ENCODE measurements at places on chromosomes 16 and 17.

DNA sequence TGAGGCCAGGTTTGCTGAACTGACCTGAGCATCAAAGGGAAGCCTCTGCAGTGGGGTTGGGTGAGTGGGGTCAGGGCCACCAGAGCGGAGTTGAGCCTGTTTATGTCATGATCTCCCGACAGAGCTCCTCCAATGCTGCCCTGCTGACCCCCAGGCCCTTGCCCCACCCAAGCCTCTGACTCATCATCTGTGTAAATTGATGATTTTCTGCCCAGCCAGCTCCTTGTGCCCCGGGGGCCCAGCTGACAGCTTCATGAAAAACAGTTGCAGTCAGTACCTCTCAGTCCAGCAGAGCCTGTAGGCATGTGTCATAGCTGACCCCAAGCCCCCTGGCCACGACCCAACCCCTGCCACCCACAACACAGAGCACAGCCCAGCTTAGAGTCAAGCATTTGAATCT lies 134.9 kb downstream of the CCT6B start:
- no peak for DNase-seq

GRCh38 chr17:68763562-68763961 lies 162.4 kb upstream of the FAM20A start:
- no peak for DNase-seq

- DNase-seq: peak; percentile 16
These were observed 495 bp downstream of the TXNDC17 start for GRCh38 chr17:6641247-6641863.

DNA sequence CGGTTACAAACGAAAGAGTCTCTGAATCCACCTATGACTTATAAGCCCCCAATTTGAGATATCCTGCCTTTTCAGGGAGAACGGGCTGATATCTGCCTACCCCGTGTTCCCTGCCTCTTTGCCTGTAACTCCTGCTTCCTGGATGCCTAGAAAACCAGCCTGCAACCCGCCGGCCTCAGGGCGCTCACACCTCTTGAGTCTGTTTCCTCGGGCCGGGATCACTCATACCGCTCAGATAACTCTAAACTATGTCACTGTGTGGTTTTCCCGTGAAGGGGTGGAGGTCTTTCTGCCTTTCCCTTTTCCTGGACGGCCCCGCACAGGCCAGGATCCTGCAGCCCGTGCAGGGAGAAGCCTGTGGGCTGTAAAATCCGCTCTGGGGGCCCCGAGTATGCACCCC lies 10.4 kb downstream of the RPUSD1 start:
- no peak for DNase-seq

- no peak for DNase-seq
These were observed 26.3 kb downstream of the MARF1 start for GRCh38 chr16:15616475-15617165.

- peak; percentile 26 for DNase-seq
These were observed at the start of gene NAGS for GRCh38 chr17:44004077-44004760. TSS of gene NAGS (plus strand) at chr17:44004622. CDS start at chr17:44004664, 42 bp downstream.

DNA sequence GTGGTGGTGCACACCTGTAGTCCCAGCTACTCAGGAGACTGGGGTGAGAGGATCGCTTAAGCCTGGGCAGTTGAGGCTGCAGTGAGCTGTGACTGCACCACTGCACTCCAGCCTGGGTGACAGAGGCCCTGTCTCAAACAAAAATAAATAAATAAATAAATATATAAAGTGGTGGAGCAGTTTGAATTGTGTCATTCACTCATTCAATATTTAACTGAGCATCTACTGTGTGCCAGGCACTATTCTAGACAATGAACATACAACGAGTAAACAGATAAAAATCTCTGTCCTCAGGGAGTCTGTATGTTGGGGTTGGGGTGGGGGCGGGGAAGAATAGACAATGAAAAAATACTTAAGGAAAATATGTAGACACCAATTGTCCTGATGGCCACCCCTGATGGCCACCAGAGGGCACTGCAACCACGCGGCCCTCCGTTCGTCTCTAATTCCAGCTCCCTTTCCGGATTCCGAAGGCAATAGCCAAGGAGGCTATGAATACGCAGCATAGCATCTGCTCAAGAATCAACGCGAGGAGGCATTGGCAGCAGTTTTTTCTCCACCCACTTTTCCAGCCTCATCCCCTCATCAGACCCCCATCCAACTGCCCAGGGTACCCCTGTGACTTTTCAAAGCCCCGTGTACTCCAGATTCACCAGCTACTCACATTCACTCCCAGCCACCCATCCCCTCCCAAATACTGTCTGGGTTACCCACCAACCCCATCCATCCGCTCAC lies 21.4 kb downstream of the QPRT start:
- DNase-seq: peak; percentile 81

- no peak for DNase-seq
These were observed 24.8 kb downstream of the SERPINF1 start for GRCh38 chr17:1786708-1787107.

- peak; percentile 90 for DNase-seq
These were observed at the start of gene METRN for GRCh38 chr16:714558-715476. TSS of gene METRN (plus strand) at chr16:715118. CDS start at chr16:715290, 172 bp downstream.

- no peak for DNase-seq
These were observed 5.6 kb downstream of the ALOX15 start for GRCh38 chr17:4635823-4636375.

DNA sequence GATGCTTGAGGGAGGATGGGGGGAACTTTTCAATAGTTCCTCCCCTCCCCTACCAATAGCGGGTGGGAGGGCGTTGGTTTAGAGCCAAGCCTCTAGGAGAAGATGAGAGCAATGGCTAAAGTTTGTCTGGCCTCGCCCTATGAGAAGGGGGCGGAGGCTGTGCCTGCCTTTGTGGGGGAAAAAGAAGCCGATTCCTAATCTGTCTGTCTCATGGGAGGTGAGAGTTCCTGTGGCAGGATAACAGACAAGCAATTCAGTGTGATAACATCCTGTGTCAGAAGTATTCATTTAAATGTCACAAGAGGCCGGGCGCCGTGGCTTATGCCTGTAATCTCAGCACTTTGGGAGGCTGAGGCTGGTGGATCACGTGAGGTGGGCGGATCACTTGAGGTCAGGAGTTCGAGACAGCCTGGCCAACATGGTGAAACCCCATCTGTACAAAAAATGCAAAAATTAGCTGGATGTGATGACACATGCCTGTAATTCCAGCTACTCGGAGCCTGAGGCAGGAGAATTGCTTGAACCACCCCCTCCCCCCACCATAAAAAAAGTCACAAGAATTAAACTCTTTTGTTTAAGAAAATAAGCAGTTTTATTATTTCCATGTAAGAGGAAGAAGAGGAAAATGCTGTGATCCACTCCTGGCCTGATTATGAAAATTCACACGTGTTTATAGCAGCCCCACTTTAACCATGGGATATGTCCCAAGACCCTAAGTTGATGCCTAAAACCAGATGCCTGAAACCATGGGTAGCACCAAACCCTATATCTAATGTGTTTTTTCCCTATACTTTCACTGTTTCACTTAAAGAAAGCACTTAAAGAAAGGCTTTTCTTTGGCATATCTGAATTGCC lies 1.7 kb downstream of the SLFN5 start:
- peak; percentile 90 for DNase-seq

DNA sequence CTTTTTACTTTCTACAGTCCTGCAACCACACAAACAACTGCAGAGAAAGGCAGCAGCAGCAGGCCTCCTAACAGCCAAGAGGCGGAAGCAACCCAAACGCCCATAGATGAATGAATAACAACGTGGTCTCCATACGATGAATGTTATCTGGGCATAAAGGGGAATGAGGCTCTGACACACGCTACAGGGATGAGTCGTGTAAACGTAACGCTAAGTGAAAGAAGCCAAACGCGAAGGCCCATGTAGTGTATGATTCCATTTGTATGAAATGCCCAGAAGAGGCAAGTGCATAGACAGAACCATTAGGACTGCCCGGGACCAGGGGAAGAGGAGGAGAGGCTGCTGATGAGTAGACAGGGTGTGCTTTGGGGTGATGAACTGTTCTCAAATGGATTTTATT lies 94.8 kb upstream of the DNAH17 start:
- DNase-seq: no peak

- DNase-seq: no peak
These were observed 53.9 kb downstream of the AIPL1 start for GRCh38 chr17:6380915-6381438.

DNA sequence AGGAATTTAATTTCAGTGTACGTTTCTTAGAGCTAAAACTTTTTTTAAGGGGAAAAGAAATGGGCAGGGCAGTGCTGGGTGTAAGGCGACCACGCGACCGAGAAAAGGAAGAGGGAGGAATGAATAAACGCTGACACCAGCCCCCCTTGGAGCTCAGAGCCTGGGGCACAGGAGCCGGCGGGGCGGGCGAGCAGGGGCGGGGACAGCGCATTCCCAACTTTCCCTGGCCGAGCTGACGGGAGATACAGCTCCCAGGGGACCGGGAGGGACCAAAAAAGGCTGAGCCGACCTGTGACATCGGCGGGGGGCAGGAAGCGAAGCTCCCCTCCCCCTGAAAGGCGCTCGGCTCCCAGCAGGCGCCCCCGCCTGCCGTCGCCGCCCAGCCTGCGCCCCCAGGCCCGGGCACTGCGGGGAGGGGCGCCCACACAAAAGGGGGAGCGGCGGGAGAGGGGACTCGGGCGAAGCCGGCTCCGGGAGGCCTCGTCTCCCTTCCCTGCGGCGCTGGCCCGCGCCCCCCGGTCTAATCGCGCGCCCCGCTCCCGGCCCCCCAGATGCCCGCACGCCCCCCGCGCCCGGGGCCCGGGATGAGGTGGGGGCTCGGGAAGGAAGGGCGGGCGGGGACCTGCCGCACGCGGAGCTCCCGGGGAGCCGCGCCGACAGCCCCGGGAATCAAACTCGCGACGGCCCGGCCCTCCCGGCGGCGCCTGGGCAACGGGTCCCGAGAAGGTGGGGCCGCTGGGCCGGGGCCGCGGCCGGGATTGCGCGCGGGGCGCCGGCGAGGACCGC lies 622 bp downstream of the CUEDC1 start:
- DNase-seq: no peak

GRCh38 chr17:29579866-29580771 lies 9.3 kb downstream of the GIT1 start:
- peak; percentile 92 for DNase-seq

DNA sequence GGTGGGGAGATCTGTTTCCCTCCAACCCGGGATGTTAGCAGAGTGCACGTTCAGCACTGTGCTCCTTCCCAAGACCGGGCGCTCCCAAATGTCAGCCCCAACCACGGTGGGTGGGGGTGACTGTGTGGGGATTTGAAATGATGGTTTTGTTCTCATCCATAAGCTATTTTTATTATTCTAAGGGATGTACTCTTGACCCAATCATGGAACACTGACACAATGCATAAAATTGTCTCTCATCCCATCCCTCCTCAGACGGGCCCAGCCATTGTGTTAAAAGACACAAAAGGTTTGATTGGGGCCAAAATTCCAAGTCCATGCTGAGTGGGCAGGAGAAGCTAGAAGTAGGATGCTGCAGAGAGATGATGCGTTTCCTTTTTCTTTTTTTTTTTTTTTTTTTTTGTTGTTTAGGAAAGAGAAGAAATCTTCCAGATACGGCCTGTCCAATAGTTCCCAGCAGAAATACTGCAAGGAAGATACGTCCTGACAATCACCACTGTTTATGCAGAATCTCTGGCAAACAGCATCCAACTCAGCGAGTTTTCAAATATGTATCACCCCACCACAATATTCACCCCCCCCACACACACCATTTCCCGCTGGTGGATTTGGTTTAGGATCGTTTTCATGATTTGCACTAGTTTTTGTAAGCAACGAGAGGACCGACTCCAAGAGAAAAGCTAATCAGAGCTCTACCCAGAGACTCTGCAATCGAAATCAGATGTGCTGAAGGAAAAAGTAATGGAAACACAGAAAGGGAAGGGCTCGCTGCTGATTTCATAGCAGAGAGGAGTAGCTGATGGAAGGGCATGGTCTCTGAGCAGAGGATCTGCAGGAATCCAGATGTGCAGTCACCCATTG lies 163.5 kb upstream of the DYNLRB2 start:
- no peak for DNase-seq

DNA sequence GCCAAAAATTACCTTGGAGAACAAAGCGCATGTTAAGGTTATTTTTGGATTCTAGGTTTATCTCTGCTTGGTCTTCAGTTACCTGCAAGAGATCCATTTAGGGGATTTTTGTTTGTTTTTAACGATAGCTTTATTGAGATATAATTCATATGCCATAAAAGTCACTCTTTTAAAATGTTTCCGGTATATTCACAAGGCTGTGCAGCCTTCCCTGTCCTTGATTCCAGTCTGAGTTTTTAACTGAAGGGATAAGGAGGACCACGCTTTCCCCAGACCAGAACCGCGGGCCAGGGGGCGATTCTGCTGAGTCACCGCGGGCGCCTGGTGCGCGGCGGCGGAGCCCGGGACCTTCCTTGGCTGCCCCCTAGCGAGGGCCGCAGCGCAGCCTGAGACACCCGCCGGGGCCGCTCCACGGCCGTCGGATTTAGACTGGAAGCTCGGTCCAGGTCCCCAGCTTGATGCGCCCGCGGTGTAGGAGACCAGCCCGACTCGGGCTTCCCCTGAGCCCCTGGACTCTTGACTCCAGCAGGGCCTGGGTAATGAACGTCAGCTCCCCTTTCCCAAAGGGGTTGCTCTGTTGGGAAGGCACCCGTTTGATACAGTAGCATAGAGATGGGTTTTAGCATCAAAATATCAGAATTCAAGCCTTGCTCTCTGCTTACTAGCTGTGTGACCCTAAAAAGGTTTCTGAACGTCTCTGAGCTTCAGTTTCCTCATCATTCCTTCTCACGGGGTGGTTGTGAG lies 50.0 kb upstream of the STH start:
- peak; percentile 43 for DNase-seq

- DNase-seq: no peak
These were observed 67.2 kb downstream of the PARN start for GRCh38 chr16:14562691-14563491.

DNA sequence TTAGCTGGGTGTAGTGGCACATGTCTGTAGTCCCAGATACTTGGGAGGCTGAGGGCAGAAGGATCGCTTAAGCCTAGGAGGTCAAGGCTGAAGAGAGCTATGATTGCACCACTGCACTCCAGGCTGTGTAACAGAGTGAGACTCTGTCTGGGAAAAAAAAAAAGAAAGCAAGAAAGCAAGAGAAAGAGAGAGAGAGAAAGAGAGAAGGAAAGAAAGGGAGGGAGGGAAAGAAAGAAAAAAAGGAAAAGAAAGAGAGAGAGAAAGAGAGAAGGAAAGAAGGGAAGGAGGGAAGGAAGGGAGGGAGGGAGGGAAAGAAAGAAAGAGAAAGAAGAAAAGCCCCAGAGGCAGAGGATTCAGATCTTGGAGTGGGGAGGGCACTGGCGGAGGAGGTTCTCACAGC lies 6.5 kb downstream of the DHX58 start:
- DNase-seq: no peak

GRCh38 chr17:7213895-7214299 lies 5.7 kb downstream of the DLG4 start:
- peak; percentile 91 for DNase-seq

GRCh38 chr16:77761204-77761603 lies 27.2 kb upstream of the VAT1L start:
- no peak for DNase-seq

GRCh38 chr16:54780266-54780665 lies 150.4 kb upstream of the IRX5 start:
- DNase-seq: no peak

GRCh38 chr16:28167221-28167620 lies 44.5 kb downstream of the XPO6 start:
- DNase-seq: no peak

GRCh38 chr16:55000595-55000994 lies 69.9 kb downstream of the IRX5 start:
- DNase-seq: no peak

- DNase-seq: no peak
These were observed 156.4 kb downstream of the ZFHX3 start for GRCh38 chr16:72891291-72892227.

Data from CD4-positive, alpha-beta T cell treated with Interleukin-21 for 1 hour (primary cell).